ENCODE measurements at places on chromosomes 11 and 22. TPM values are rescaled to one million over a fixed set of nuclear protein-coding genes. Genes with fewer than 3 reads are reported as not detected.

- DNase-seq = no peak
Measured at GRCh38 chr11:81839016-81839415, 894.6 kb downstream of the FAM181B start.

- DNase-seq = no peak
Measured at GRCh38 chr11:108369064-108369463, 98.3 kb downstream of the C11orf65 start.

DNA sequence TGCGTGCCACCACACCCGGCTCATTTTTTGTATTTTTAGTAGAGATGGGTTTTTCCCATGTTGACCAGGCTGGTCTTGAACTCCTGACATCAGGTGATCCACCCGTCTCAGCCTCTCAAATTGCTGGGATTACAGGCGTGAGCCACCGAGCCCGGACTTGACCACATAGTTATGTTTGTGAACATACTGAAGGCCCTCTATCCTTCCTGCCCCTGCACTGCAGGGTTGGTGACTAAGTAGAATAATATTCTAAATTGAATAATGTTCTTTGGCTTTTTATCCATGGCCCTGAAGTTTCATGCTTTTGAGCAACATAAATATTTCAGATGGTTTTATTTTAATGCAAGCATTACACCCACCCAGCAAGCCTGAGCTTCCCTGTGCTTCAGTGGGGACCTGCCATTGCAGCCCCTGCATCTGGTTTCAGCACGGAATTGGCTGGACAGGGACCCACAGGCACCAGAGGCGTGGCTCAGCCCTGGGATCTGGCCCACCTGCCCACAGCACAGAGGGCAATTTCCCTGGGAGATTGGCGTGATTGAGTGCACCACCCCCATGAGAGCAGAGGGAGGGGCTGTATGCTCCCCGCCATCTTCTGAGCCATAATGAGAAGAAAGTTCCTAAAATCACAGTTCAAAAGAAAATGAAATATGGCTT, 460.5 kb downstream of the BRD1 start:
- no peak for DNase-seq

DNA sequence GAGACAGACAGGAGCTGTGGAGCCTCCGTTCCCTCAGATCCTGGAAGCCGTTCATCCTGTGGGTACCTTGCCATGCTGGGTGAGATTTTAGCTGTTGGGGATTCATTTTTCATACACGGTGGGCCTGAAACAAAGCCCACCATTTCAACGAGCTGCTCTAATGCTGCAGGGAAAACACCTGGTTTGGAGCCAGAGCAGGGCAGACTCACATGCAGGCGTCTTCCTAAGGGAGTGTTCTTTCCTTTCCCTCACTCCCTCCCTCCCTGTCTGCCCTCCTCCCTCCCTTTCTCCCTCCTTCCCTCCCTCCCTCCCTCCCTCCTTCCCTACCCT, 52.5 kb downstream of the CD6 start:
- no peak for DNase-seq

DNA sequence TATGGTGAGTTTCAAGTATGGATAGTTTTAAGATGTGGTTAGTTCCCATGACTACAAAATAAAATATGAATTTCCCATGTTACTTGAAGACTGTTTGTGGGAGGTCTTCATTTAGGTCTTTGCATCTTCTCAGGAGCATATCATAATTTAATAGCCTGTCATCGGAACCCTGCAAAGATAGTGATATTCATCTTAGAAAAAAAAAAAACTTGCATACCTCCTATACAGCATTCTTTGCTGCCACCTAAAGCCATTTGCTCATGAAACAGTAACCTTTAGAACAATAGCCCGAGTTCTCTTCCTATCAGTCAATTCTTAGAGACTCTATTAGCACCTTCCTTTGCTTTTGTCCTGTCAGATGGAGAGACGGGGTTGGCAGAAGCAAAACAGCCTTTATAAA, 75.3 kb downstream of the ARFGAP2 start:
- no peak for DNase-seq

- no peak for DNase-seq
Measured at GRCh38 chr22:19005905-19006304, 69.8 kb upstream of the PRODH start.

GRCh38 chr11:29449281-29450074, 567.4 kb downstream of the KCNA4 start:
- no peak for DNase-seq

The PGR gene
- not detected for total RNA-seq

The NEFH gene
- not detected for total RNA-seq

The PITPNB gene
- total RNA-seq = 12.3 TPM

The YPEL4 gene
- not detected for total RNA-seq

Data from HT-29 (cell line).